ENCODE measurements at places on chromosomes 11 and 22. TPM values are rescaled to one million over a fixed set of nuclear protein-coding genes. Genes with fewer than 3 reads are reported as not detected.

GRCh38 chr11:108880510-108880909, 215.6 kb downstream of the DDX10 start:
- H3K27ac ChIP-seq: no peak overlapping the region
- no peaks in the 10 kb centered on the region for H3K36me3 ChIP-seq
- H3K27me3 ChIP-seq: no peaks in the 10 kb centered on the region
- no peak for DNase-seq
- H3K4me3 ChIP-seq: no peak overlapping the region
- no peaks in the 10 kb centered on the region for H3K4me1 ChIP-seq

DNA sequence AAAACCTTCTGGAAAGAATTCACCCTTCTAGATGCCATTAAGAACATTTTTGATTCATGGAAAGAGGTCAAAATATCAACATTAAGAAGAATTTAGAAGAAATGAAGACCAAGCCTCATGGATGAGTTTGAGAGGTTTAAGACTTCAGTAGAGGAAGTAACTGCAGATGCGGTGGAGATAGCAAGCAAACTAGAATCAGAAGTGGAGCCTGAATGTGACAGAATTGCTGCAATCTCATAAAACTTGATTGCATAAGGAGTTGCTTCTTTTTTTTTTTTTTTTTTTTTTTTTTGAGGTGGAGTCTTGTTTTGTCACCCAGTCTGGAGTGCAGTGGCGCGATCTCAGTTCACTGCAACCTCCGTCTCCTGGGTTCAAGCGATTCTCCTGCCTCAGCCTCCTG, 51.6 kb downstream of the MS4A13 start:
- no peak overlapping the region for H3K27ac ChIP-seq
- no peaks in the 10 kb centered on the region for H3K27me3 ChIP-seq
- no peaks in the 10 kb centered on the region for H3K4me1 ChIP-seq
- DNase-seq: no peak
- no peak overlapping the region for H3K4me3 ChIP-seq

GRCh38 chr11:68445531-68446035, 15.0 kb upstream of the PPP6R3 start:
- no peaks in the 10 kb centered on the region for H3K4me1 ChIP-seq
- H3K36me3 ChIP-seq: no peaks in the 10 kb centered on the region
- H3K27ac ChIP-seq: no peak overlapping the region
- no peak overlapping the region for H3K4me3 ChIP-seq
- no peak for DNase-seq

- H3K4me1 ChIP-seq: no peaks in the 10 kb centered on the region
- H3K4me3 ChIP-seq: no peak overlapping the region
- no peaks in the 10 kb centered on the region for H3K36me3 ChIP-seq
- no peak for DNase-seq
- no peaks in the 10 kb centered on the region for H3K27me3 ChIP-seq
Observed at GRCh38 chr11:36349351-36350136, 53.5 kb downstream of the PRR5L start.

DNA sequence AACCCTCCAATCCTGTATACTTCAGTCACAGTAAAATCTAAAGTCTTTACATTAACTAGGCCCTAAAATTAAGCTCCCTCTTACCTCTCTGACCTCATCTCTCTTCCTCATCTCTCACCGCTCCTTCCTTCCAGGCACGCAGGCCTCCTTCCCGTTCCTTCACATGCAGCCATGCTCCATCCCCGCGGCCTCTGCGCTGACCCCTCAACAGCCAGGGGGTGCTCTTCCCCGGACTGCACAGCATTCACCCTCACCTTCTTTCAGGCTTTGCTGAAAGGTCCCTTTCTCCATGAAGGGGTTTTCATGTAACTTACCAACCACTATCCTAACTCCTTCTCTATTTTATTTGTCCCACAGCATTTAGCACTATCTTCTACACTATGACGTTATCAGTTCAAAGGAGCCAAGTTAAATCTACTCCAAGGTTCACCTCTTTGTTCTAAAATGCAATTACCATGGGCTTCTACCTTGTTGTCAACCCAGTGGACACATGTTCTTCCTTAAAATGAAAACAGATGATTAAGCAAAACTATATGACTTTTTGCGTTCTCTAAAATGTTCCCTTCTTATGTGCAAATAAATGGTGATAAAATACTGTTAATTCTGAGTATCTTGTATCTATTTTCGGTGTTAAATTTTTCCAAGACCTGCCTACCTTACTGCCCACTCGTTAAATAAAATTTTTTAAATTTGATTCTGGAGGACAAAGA, 57.8 kb upstream of the APOA1 start:
- H3K36me3 ChIP-seq: no peaks in the 10 kb centered on the region
- no peaks in the 10 kb centered on the region for H3K4me1 ChIP-seq
- no peak overlapping the region for H3K4me3 ChIP-seq
- H3K27me3 ChIP-seq: no peaks in the 10 kb centered on the region

DNA sequence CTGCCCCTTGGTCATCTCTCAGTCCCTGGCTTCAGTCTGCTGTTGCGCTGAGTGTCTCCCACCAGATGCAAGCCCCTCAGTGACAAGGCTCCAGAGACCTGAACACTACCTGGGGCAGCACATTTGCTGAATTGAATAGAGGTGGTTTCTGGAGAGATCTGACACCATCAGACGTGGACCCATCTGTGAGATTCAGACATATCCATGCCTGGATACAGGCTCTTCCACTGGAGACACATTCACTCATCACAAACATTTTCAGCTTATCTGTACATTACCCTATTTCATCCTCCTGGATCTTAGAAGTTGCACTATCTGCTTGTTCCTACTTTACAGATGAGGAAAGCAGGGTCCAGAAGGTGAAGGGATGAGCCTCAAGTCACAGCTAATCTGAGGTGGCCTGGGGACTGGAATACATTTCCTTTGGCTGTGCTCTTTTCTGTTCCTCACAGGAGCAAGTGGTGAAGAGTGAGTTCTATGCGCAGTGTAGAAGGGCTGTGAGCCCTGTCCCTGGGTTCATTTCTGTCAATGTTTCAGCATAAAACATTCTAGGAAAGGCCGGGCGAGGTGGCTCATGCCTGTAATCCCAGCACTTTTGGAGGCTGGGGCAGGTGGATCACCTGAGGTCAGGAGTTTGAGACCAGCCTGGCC, 19.0 kb downstream of the ATG16L2 start:
- no peaks in the 10 kb centered on the region for H3K27me3 ChIP-seq
- H3K4me1 ChIP-seq: no peaks in the 10 kb centered on the region
- no peak for DNase-seq
- H3K36me3 ChIP-seq: no peaks in the 10 kb centered on the region
- no peak overlapping the region for H3K4me3 ChIP-seq
- H3K27ac ChIP-seq: peak overlapping the region; percentile 76

DNA sequence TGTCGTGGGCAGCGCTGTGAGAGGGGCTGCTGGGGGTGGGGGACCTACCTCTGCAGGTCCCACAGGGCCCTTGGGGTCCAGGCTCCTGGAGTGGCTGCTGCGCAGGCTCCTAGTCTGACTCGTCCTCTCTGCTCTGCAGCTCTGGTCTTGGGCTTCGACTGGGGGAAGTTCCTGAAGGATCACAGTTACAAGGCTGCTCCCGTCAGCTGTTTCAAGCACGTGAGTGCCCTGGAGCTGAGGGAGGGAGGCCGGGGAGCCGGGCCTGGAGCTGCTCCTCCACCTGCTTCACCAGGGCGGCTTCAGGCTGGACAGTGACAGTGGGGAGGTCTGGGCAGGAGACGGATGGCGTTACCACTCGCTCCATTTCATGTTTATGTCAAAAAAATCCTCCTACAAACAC, 11.9 kb downstream of the L3MBTL2 start:
- H3K27me3 ChIP-seq: no peaks in the 10 kb centered on the region
- H3K4me1 ChIP-seq: no peaks in the 10 kb centered on the region
- H3K27ac ChIP-seq: peak overlapping the region; percentile 68
- DNase-seq: no peak
- H3K4me3 ChIP-seq: no peak overlapping the region

DNA sequence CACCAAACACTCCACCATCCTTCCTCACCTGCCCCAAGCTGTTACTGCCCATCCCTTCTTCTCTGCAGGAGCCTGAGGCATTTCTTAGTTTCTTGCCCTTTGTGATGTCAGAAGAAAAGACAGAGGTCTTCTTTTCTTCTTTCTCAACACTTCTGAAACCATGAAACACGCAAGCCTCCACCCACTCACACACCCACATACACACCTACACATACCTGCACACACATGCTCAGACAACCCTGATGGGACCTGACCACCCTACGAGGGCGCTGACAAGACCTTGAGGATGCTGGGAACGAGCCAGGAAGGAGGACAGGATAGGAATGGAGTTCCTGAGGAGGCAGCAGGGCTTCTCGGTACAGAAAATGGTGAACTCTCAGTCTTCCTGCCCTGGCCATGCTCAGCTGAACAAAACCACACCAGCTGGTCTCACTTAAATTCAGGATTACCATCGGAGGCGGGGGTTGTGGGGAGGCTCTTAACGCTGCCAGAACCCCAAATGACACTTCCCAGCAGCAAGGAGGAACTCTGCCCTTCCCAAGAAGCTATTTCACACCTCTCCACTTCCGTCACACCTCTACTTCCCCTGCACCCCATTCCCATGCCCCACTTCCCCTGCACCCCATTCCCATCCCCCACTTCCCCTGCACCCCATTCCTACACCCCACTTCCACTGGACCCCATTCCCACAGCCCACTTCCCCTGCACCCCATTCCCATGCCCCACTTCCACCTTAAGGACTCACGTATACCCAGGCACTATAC, 41.0 kb downstream of the CSF2RB start:
- no peaks in the 10 kb centered on the region for H3K27me3 ChIP-seq
- no peaks in the 10 kb centered on the region for H3K36me3 ChIP-seq
- no peak overlapping the region for H3K4me3 ChIP-seq
- no peaks in the 10 kb centered on the region for H3K4me1 ChIP-seq

DNA sequence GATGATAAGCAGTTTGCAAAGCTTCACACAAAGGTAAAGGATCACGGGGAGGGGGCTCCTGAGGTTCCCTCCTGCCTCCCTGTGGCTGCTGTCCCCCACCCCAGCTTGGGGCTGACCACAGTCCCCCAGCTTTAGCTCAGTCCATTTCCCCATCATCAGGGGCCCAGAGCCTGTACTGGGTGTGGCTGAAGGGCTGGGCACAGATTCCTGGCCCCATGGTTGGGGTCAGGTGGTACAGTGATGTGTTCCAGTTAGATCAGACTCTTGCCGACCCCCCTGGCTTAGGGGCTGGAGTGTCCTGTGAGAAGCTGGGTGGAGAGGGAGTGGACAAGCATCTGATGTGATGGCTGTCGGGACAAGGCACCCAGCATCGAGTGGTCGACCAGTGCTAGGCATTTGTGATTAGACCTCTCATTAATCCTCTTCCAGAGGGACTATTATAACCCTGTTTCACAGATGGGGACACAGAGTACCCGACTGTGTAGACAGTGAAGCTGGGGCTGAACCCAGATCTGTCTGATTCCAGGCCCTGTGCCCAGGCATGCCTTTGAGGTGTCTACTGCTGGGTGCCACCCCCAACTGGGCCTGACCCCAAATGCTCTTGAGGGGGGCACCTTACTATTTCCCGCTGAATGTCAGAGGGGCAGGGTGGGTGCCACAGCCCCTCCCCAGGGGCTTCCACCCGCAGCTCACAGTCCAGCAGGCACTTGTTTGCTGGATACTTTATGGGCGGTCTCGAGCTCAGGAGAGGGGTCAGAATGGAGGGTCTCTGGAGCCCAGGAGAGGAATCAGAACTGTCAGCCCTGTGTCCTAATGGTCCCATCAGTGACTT, 4.3 kb downstream of the SHANK3 start:
- peaks cover 8% of the 10 kb centered on the region for H3K27me3 ChIP-seq
- no peaks in the 10 kb centered on the region for H3K36me3 ChIP-seq
- DNase-seq: no peak
- peaks cover 5% of the 10 kb centered on the region for H3K4me1 ChIP-seq
- no peak overlapping the region for H3K27ac ChIP-seq

- H3K4me1 ChIP-seq: no peaks in the 10 kb centered on the region
- H3K4me3 ChIP-seq: no peak overlapping the region
- no peak overlapping the region for H3K27ac ChIP-seq
- no peaks in the 10 kb centered on the region for H3K36me3 ChIP-seq
- no peaks in the 10 kb centered on the region for H3K27me3 ChIP-seq
Observed at GRCh38 chr11:127412722-127413380, 412.3 kb upstream of the KIRREL3 start.

DNA sequence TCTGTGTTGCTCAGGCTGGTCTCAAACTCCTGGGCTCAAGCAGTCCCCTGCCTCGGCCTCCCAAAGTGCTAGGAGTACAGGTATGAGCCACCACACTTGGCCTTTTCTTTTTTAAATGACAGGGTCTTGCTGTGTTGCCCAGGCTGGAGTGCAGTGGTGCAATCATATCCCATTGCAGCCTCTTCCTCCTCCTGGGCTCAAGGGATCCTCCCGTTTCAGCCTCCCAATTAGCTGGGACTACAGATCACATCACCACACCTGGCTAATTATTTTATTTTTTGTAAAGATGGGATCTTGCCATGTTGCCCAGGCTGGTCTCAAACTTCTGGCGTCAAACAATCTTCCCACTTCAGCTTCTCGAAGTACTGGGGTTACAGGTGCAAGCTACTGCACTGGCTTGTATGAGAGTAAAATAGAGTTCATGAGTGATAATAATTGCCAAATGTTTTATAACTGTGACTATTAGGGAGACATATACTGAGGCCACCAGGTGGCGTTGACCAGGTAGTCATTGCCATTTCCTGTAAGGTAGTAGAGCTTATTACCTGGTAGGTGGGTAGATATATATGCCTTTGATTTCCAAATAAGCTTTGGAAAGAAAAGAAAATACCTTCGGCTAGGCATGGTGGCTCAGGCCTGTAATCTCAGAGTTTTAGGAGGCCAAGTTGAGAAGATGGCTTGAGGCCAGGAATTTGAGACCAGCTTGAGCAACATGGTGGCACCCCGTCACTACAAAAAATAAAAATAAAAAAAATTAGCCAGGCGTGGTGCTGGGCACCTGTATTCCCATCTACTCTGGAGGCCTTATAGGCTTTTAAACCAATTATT, 5.4 kb downstream of the FDX1 start:
- H3K36me3 ChIP-seq: no peaks in the 10 kb centered on the region
- H3K4me3 ChIP-seq: no peak overlapping the region
- no peak for DNase-seq
- no peaks in the 10 kb centered on the region for H3K4me1 ChIP-seq
- no peaks in the 10 kb centered on the region for H3K27me3 ChIP-seq
- H3K27ac ChIP-seq: no peak overlapping the region

GRCh38 chr22:34430386-34430785, 510.1 kb upstream of the LARGE1 start:
- H3K27ac ChIP-seq: no peak overlapping the region
- DNase-seq: no peak
- no peaks in the 10 kb centered on the region for H3K36me3 ChIP-seq
- no peaks in the 10 kb centered on the region for H3K4me1 ChIP-seq

DNA sequence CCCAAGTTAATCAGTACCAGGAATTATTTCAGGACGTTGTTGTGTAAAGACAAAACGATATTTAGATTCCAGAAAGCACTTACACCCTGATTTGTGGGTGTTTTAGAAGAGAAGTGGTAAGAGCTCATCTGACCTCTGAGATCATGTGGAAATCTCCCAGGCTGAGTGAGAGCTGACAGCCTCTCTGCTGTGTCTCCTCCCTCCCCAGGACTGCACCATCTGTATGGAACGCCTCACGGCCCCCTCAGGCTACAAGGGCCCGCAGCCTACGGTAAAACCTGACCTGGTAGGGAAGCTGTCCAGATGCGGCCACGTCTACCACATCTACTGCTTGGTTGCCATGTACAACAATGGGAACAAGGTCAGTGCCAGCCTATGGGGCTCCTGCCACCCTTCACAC, 20.0 kb downstream of the DTX4 start:
- H3K27me3 ChIP-seq: no peaks in the 10 kb centered on the region
- H3K27ac ChIP-seq: no peak overlapping the region
- H3K4me3 ChIP-seq: no peak overlapping the region
- no peaks in the 10 kb centered on the region for H3K4me1 ChIP-seq

GRCh38 chr22:37354261-37354660, 72.0 kb downstream of the CYTH4 start:
- no peaks in the 10 kb centered on the region for H3K27me3 ChIP-seq
- H3K36me3 ChIP-seq: no peaks in the 10 kb centered on the region

CHST1 gene
- total RNA-seq: 4.9 TPM

TMEM191B gene
- total RNA-seq: not detected

OR2AT4 gene
- not detected for total RNA-seq

OR51E1 gene
- not detected for total RNA-seq

OR52L1 gene
- not detected for total RNA-seq

All from uterus (tissue), 4 donors.